Effector memory CD4-positive, alpha-beta T cell (primary cell): ENCODE measurements at places on chromosomes 7 and 10.

GRCh38 chr7:17434841-17435692 is 136.6 kb downstream of the AHR start:
- no peak for DNase-seq

GRCh38 chr7:31705377-31705776 is 18.4 kb downstream of the PPP1R17 start:
- no peak for DNase-seq

DNA sequence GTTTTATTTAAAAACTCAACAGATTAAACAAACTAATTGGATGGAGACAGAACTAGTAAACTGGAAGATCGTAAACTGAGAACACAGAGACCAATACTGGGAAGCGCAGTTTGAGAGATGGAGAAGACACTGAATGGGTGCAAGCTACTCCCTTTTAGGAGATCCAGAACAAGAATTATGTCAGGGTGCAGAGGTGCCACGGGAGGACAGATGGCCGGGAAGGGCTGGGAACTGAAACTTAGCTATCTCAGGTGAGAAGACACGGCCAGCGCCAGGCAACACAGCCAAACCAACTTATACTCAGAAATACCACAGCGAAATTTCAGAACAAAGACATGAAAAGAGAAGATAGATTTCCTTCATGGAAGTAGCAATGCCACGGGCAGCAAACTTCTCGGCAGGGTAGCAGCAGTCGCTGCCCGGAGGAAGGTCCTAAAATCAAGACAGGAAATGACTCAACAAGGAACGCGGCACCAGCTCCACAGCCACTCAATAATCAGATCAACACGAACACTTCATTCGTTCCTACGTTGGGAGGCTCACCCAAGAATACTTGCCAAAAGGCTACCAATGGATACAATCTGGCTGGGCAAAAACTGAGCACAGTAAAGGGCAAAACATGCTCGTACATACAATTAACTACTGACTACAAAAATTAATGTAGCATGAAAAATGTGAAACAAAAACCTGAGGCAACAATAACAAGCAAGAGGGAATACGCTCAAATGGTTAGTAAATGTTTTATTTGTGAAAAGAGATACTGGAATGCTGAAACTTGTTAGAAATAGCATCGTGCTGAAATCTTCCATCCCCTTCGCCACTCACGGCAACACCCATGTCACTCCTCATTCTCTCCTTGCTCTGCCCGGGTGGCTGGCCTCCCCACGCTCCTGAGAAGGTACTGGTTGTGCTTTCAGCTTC is 2.2 kb upstream of the LRRC27 start:
- peak; percentile 16 for DNase-seq

- DNase-seq, result no peak
These were observed 38.0 kb downstream of the USP6NL start for GRCh38 chr10:11573497-11573896.

- no peak for DNase-seq
These were observed 22.3 kb downstream of the TYW1 start for GRCh38 chr7:67018940-67019339.

- DNase-seq, result no peak
These were observed 5.6 kb upstream of the TBX20 start for GRCh38 chr7:35259523-35259908.

GRCh38 chr10:78974617-78975317 is 94.0 kb upstream of the ZMIZ1 start:
- peak; percentile 56 for DNase-seq

DNA sequence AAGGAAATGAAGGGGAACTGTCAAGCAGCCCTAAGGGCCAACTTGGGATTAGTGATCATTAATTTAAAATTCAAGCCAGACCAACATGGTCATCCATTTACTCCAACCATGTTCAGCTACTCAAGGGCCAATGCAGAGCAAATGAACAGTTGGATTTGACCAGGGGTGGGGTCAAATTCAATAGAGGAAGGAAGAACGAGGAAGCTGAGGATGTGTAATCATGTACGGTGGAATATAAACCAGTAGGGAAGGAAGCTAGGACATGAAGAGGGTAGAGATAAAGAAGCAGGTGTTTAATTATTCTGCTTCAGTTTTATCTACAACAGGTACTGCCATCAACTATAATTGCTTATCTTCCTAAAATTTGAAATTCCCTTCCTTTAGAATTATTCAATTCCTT is 81.6 kb downstream of the HIBADH start:
- DNase-seq, result no peak

- DNase-seq, result no peak
These were observed 148.6 kb downstream of the GRK5 start for GRCh38 chr10:119355930-119356329.

- no peak for DNase-seq
These were observed 537.4 kb upstream of the PHF14 start for GRCh38 chr7:10436302-10436701.

DNA sequence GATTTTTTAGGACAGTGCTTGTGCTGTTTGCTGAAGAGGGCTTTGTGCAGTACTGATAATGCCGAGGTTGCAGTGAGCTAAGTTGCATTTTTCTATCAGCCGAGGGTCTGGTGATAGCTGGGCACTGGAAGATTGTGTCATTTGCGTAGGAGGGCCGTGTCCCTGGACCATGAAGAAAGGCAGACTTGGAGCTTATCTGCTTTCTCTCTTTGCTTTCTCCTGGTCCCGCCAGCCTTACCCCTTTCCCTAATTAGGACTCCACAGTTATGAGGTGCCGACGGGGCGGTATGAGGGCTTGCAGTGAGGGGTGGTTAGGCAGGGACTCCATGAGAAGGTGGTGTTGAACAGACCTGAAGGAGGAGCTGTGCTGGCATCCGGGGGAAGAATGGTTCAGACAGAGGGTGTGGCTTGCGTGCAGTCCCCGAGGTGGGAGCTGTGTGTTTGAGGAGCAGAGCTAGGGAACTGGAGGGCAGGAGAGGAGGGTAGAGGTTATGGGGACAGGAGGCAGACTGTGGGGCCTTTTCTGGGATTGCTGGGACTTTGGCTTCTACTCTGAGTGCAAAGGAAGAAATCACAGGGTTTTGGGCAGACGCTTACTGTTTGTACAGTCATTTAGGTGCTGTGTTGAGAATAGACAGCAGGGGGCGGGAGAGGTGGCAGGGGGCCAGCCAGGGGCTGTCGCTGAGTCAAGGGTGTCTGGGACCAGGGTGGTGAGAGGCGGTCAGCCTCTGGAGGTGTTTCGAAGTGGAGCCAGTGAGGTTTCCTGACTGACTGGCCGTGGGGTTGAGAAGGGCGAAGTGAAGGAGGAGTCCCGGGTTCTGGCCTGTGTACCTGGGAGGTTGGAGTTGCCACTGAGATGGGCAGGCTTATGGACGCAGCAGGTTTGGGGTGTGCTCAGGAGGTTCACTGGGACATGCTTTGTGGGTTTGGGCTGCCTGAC is 43.4 kb downstream of the PRF1 start:
- peak; percentile 48 for DNase-seq

- DNase-seq, result no peak
These were observed 121.7 kb upstream of the CCDC6 start for GRCh38 chr10:60028081-60028480.

- DNase-seq, result no peak
These were observed at the start of gene HGF for GRCh38 chr7:81769891-81770727. TSS of gene HGF (minus strand) at chr7:81770047. CDS start at chr7:81769971, 76 bp downstream.

DNA sequence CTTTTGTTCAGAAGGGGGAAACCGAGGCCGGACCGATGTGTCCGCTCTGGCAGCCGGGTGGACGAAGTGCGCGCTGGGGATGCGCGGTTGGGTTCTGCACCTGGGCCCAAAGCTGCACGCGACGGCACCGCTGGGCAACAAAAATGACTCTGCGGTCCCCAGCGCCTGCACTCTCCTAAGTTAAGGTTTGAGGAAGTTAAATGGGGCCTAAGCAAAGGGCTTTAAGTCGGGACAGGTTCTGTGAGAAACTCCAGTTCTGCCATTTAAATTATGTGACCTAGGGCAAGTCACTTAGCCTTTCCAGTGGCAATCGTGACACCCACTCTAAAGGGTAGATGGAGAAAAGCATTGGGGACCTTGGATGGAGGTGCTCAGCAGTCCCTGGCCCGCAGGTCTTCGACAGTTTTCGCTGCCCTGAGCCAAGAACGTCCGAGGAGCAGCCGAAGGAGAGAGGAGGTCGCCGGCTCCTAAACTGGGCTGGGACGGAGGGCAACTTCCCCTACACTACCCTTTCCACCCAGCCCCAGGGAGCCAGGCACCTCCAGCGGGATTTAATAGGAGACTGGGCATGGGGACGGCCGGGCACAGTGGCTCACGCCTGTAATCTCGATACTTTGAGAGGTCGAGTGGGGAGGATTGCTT is 534 bp upstream of the ACBD5 start:
- DNase-seq, result no peak

- DNase-seq, result no peak
These were observed 2.2 kb upstream of the LGI1 start for GRCh38 chr10:93755443-93756116.

DNA sequence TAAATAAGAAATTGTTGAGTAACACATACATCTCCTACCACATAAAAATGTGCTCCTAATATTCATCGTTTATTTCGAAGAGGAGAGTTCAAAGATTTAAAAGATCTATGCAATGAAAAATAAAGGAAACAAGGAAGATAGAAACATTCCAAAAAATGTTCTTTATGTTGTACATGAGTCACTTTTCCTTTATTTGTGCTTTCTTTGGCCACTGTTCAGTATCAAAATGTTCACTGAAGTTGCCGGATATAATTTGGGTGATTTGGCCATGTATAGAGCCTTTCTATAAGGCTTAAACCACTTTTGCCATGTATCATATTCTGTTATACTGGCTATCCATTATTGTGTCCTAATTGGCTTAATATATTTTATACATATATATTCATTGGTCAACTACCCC is 62.9 kb upstream of the PRR15 start:
- no peak for DNase-seq

DNA sequence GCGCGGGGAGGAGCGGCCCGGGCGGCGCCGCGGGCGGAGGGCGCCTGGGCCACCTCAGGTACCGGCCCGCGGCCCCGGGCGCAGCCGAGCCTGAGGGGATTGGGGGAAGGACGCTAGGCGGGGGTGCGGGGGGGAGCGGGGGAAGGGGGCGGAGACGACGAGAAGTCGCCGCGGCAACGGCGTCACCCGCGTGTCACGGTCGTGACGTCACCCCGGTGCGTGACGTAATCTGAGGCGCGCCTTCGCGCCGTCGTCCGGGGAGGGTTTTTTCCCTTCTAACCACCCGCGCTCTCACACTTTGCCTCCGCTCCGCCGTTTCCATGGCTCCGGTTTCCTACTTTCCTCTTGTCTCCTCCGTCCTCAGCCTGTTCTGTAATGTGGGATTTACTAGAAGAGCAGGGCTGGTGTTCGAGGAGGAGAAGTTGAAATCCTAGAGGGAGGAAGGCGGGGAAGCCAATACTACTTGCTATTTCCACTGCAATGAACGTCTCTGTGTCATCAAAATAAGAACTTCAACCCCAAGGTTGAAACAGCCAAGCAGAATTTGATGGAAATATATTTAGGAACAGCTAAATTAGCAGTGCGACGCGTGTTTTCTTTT is at the start of gene BRAF:
TSS of gene BRAF (minus strand) at position 109 of the 601 bp plus-strand sequence. CDS start 226 bp downstream, outside the sequence.
- DNase-seq, result peak; percentile 93

GRCh38 chr10:78950656-78951587 is 117.8 kb upstream of the ZMIZ1 start:
- DNase-seq, result no peak

GRCh38 chr7:68671671-68672070 is 926.6 kb upstream of the AUTS2 start:
- no peak for DNase-seq

DNA sequence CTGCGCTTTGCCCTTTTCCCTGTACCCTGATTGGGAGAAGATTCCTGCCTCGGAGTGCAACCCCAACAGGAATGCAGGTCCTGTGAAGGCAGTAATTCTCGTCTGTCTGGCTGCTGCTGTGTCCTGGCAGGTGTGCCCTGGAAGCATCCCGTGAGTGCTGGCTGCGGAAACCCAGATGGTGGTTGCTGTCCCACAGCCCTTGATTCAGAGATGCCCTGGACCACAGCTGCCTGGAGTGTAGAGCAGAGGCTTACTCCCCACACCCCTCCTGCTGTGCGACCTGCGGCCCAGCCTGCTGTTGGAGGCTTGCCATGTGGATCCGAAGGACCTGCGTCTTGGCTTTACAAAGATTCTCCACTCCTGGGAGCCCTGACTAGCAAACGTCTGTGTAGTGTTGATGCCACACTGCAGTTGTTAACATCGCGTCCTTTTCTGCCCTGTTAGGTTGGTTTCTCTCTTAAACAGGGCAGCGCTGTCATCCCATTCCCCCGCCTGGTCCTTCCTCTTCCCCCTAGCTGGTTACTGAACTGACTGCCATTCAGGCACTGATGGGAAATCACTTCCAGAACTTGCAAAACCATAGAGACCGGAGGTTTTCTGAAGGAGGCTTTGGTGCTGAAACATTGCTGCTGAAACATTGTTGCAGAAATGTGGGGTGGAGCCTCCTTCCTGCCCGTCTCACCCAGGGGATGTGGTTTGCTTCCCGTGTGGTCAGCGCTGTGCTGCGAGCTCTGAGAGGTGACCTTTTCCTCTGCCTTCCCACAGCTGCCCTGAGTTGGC is 53.3 kb downstream of the DNAJB6 start:
- no peak for DNase-seq

- DNase-seq, result no peak
These were observed 316.6 kb downstream of the SNX13 start for GRCh38 chr7:17623546-17624185.

- DNase-seq, result no peak
These were observed 102.1 kb upstream of the AKR1E2 start for GRCh38 chr10:4723860-4724259.

DNA sequence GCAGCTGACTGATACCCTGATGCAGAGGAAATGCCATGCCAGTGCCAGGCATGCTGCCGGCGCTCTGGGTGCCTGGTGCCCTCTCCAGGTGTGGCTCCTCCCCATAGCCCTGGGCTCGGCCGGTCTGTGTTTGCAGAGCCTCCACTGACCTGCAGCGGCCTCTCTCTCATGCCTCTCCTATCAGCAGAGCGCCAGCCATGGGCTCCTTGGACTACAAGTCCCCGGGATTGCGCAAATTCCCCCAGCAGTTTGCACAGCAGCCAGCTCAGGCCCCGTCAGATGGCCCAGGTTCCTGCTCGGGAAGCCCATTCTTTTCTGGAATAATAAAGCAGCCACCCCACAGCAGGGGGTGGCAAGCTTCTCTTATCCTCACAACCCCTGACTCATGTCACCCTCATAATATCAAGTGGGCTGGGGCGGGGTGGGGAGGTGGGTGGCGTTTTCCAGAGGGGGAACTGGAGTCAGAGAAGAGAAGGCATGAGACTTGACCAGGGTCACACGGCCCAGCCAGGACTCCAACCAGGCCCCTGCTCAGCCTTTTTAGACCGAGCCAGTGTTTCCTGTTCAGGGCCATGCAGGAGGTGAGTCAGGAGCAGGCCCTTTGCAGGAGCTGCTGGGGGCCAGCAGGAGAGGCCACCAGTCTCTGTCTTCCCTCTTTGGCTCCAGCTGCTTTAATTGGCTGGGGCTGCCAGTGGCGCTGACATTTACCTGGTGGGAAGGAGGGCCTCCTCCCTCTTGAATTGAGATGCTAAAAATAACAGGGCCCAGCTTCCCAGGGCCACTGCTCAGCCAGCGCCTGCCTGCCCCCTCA is 58.6 kb downstream of the ZMIZ1 start:
- DNase-seq, result no peak
